ENCODE measurements at places on chromosomes 5 and 9. TPM values are rescaled to one million over a fixed set of nuclear protein-coding genes. Genes with fewer than 3 reads are reported as not detected.

GRCh38 chr9:26457151-26457550, 435.5 kb downstream of the CAAP1 start:
- no peak for DNase-seq

DNA sequence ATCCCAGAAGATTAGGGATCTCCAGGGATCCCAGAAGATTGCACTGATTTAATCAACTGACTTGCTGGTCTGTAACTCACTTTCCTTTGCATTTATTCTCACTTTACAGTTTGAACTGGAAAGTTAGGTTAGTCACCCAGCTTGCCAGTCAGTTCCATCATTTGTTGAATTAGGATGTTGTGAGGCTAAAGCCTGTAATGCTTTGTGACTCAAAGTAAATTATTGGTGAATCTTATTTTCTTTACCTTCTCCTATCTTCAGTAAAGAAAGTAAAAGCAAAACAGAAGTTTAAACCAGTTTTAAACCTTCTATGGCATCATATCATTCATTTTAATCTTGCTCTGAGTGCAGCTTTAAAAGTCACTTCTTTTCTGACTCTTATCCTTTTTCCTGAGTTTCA, 85.8 kb downstream of the SLC44A1 start:
- DNase-seq = no peak

GRCh38 chr5:127400946-127401670, 110.5 kb downstream of the MEGF10 start:
- no peak for DNase-seq

Gene SPRY4
- total RNA-seq = 1.4 TPM

Gene SMIM3
- 12.7 TPM for total RNA-seq

Gene ASPN
- not detected for total RNA-seq

Gene PCDHB3
- total RNA-seq = not detected

Data from CD8-positive, alpha-beta memory T cell (primary cell).